Left renal cortex interstitium (tissue), 4 donors: ENCODE measurements at places on chromosomes 11 and 22. TPM values are rescaled to one million over a fixed set of nuclear protein-coding genes. Genes with fewer than 3 reads are reported as not detected.

Gene LYVE1
- 67.9 TPM for polyA plus RNA-seq

Gene OR4D5
- polyA plus RNA-seq = not detected

Gene ARRB1
- 27.6 TPM for polyA plus RNA-seq

Gene TMPRSS5
- 2.1 TPM for polyA plus RNA-seq

Gene NCR3LG1
- polyA plus RNA-seq = 2.0 TPM

Gene NXPE1
- not detected for polyA plus RNA-seq

Gene LDHAL6A
- polyA plus RNA-seq = 1.7 TPM

Gene SCYL1
- polyA plus RNA-seq = 63.1 TPM

Gene SCUBE2
- 4.5 TPM for polyA plus RNA-seq

Gene MGAT3
- 18.4 TPM for polyA plus RNA-seq

Gene MMP11
- polyA plus RNA-seq = 21.8 TPM

Gene ART1
- 0.18 TPM for polyA plus RNA-seq

Gene SORL1
- polyA plus RNA-seq = 32.2 TPM

Gene C11orf97
- 0.30 TPM for polyA plus RNA-seq

Gene ZP1
- 0.22 TPM for polyA plus RNA-seq
